Effector CD8-positive, alpha-beta T cell (primary cell): ENCODE measurements at places on chromosomes 12 and 14.

- no peak for DNase-seq
Observed at GRCh38 chr14:95253039-95253630, 66.6 kb downstream of the CLMN start.

DNA sequence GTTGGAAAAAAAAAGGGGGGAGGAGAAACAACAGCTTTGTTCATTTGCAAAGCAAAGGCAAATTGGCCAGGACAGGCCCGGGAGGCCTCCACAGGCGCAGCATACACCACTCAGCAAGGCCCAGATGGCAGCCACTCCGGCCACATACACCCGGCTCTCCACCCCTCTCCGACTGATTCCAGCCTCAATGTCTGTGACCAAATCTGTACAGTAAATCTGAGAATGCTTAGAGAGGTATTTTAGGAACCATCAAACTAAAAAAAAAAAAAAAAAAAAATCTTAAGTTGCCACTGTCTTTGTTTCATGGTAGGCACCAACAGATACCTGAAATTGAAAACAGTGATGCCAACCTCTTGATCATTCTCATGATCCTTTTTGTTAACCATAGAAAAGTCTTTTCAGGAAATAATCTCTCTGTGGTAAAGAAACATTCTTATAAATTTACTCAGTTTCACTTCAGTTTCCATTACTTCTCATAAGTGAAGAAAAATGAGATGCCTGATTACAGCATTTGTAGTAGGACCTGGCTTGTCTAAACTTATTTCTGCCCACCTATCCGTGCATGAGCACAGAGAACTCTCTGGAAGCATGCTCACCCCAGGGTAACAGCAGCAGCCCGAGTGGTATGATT lies 20.2 kb downstream of the VPS37B start:
- no peak for DNase-seq

GRCh38 chr14:66069036-66069435 lies 417.1 kb upstream of the CCDC196 start:
- no peak for DNase-seq

DNA sequence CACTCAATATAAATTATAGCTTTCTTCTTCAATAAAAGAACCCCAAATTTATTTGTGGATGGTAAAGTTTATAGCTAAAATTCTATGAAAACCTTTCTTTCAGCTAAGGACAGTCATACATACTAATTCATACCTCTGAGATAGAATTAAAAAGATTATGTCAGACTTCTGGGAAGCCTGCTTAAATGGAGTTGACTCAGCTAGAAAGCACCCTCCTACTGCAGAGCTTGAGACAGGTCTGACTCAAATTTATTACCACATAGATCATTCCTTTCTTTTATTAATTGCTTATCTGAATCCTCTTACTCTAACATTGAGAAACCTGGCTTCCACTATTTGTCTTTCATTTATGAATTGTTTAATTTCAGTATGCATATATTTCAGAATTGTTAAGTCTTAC lies 1007.0 kb upstream of the LRFN5 start:
- no peak for DNase-seq

DNA sequence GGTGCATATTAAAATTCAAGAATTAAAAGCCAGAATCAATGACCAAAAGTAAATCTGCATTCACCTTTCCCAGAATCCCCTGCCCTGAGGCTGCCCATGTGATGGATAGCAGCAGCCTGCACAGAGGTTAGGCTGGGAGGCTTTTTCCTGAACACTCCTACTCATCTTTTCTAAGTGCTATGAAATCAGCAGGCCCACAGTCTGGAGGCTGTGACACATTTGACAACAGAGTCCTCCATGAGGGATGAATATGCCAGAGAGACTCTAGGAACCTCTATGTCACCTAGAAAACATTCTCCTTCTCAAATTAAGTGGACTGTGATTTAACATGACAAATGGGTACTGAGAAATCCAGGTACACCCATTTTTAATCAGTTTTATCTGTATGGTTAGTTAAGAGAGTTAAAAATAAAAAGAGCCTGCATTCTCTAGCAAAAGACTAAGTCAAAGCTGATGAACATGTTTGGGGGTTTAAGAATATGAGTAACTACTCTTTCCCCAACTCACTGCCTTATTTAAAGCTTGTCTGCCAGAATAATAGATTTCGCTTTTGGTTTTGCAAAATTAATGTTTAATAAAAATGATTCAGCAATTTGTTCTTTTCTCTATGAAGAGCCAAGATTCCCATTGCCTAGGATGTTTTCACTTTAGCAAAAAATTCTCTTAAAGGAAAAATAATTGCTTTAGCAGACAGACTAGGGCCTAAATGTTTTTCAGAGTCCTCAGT lies 115.0 kb downstream of the RTN1 start:
- no peak for DNase-seq

- DNase-seq: no peak
Observed at GRCh38 chr14:68694516-68695235, 98.2 kb downstream of the ZFP36L1 start.

DNA sequence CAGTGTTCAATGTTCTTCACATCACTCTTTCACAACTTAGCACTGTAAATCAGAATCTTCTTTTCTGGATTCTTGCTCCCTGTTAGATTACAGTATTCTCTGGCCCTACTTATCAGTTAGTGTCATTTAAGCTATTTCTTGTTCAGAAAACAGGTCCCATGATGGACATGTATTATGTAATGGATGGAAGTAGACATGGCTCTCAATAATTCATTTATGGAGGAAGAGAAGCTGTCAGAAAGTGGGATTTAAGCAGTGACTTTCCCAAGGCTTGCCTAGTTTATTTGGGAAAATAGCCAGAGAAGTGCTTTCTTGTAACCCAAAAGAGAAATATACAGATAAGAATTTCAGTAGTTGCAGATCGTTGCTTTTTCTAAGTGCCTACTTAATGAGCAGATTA lies 1.6 kb downstream of the ERC1 start:
- no peak for DNase-seq

DNA sequence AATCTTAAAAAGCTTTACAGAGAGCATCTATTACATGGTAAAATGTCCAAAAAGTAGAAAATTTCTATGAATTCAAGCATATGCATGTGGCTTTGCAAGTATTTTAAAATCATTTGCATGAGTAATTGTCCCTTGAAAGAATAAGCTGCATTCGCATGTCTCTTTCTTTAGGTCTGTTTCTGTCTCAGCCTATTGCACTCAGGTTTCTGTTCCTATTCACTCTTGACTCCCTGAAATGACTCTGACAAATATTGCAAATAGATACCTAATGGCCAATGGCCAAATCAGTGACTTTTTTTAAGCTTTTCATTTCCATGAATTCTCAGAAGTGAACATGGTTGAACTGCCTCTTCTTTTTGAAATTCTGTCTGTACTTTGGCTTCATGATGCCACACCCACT lies 6.4 kb upstream of the TTC8 start:
- no peak for DNase-seq

GRCh38 chr14:61467296-61467695 lies 145.9 kb downstream of the PRKCH start:
- DNase-seq: no peak

DNA sequence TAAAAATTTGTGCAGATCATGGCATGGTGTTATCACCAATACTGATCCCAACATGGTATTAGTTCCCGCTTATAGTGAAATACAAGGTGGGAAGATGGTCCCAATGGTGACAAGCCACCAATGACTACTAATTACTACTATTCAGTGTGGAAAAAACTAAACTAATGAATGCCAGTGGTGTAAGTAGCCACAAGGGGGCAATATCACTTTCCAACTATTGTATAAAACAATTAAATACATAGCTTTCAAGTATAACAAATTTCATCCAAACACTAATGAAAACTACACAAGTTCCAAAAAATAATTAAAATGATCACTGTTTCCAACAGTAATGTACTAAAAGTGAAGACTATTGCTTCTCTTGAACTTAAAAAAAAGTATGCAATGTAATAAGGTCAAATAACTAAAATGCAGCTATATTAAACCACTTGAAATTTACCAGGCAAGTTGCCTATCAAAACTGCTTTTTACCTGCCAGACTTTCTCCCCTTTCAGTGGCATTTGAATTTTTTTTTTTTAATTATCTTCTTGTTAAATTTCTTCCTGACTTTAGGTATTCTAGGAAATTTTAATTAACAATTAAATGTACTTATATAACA lies 58.0 kb downstream of the PAPLN start:
- DNase-seq: no peak

DNA sequence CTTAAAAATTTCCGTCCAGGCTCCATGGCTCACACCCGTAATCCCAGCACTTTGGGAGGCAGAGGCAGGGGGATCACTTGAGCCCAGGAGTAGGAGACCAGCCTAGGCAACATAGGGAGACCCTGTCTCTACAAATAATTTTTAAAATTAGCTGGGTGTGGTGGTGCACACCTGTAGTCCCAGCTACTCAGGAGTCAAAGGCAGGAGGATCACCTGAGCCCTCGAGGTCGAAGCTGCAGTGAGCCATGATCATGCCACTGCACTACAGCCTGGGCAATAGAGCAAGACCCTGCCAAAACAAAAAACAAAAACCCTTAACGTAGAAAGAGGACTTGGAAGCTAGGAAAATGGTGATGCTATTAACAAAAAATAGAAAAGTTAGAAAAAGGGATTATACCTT lies 2.0 kb upstream of the HECTD1 start:
- no peak for DNase-seq

DNA sequence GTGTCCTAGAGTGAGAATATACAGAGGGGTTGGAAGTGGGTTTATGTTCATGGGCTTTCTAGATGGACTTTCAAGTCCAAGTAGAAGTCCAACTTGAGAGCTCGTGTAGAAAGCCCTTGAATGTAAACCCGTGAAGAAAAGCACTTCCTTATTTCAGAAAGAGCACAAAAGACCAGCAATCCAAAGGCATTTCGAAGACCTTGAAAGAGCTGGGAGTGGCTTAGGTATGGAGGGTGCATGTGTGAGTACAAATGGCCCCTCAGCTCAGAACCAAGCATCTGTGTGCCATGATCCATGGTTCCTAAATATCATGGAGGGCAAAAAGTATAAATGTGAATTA lies 160.7 kb downstream of the ETV6 start:
- DNase-seq: no peak

DNA sequence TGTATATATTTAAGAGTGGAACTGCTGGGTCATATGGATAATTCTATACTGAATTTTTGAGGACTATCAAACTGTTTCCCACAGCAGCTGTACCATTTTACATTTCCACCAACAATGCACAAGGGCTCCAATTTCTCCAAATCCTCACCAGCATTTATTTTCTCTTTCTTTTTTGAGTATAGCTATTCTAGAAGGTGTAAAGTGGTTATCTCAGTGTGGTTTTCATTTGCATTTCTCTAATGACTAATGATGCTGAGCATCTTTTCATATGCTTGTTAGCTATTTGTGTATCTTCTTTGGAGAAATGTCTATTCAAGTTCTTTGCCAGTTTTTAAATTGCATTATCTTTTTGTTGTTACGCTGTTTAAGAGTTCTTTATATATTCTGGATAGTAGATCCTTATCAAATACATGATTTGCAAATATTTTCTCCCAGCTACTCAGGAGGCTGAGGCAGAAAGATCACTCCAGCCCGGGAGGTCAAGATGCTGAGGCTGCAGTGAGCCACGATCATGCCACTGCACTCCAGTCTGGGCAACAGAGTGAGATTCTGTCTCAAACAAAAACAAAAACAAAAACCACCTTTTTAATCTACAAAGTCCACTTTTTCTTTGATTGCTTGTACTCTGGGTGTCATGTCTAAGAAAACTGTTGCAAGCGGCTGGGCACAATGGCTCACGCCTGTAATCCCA lies 32.8 kb downstream of the GTF2A1 start:
- no peak for DNase-seq

DNA sequence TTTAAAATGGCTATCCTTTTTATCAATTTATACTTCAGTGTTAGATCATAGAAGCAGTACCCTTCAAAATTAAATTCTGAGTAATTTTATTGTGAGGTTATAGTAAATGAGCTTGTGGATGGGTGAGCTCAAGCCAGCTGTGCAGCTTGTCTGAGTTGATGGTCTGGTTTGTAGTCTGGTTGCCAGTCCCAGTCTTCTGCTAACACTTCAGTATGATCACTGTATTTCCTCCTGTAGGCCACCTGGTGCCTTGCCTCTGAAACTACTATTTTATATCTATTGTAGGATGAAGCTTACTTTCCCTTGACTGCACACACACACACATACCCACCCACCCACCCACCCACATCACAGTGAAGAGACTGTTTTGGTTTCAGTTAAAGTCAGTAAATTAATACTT lies 496.4 kb downstream of the PCNX1 start:
- no peak for DNase-seq
